HepG2 (cell line): ENCODE measurements at places on chromosomes 3 and 15. TPM values are rescaled to one million over a fixed set of nuclear protein-coding genes. Genes with fewer than 3 reads are reported as not detected.

The HYKK gene
- total RNA-seq = 5.4 and 6.5 TPM in 2 replicates

The TGM4 gene
- 0.15 and 0.18 TPM in 2 replicates for total RNA-seq

The GOLGA6L7 gene
- not detected in 2 replicates for total RNA-seq

The EFHB gene
- total RNA-seq = 0.15 TPM in 1 of 2 replicates, not detected in the other

The GNB5 gene
- total RNA-seq = 13.7 and 17.1 TPM in 2 replicates

The GUCA1C gene
- not detected in 2 replicates for total RNA-seq

The DAZL gene
- total RNA-seq = not detected in 2 replicates

The PLSCR4 gene
- total RNA-seq = 1.5 and 1.8 TPM in 2 replicates

The KCNMB2 gene
- not detected in 2 replicates for total RNA-seq

The KBTBD12 gene
- not detected in 2 replicates for total RNA-seq

The ARL6IP5 gene
- 19.6 and 29.6 TPM in 2 replicates for total RNA-seq

The LIPH gene
- total RNA-seq = 0.09 TPM in 1 of 2 replicates, not detected in the other

The NRROS gene
- not detected in 2 replicates for total RNA-seq

The PRSS50 gene
- total RNA-seq = not detected in 2 replicates

The RASL12 gene
- total RNA-seq = 0.39 and 0.55 TPM in 2 replicates

The DGKG gene
- total RNA-seq = 6.2 and 10.2 TPM in 2 replicates

- H3K36me3 ChIP-seq = no peaks in the 10 kb centered on the region
- H3K27me3 ChIP-seq = no peaks in the 10 kb centered on the region; the same call in 1 of the 2 replicates
- no peak for DNase-seq
- no peak overlapping the region for H3K4me3 ChIP-seq
- no peaks in the 10 kb centered on the region for H3K4me1 ChIP-seq
Observed at GRCh38 chr3:163196815-163197374, 1700.3 kb downstream of the OTOL1 start.

GRCh38 chr15:49015896-49016295 lies 30.4 kb downstream of the SECISBP2L start:
- no peak for DNase-seq
- no peak overlapping the region for H3K27ac ChIP-seq
- no peaks in the 10 kb centered on the region for H3K4me1 ChIP-seq

DNA sequence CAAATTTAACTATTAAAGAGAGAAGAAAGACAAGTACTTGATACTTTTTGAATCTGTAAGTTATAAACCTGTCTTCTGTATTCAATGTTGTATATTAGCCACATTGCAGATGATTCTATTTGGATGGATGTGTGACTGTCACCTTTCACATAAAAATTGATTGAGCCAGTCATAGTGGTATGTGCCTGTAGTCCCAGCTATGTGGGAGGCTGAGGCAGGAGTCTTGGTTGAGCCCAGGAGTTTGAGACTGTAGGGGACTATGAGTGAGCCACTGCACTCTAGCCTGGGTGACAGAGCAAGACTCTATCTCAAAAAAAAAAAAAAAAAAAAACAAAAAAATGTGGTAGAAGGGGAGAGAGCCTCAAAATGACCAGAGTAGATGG lies 12.3 kb downstream of the CACNA1D start:
- DNase-seq = no peak
- no peaks in the 10 kb centered on the region for H3K36me3 ChIP-seq
- peaks cover 11% of the 10 kb centered on the region; the same call in 1 of the 2 replicates for H3K4me1 ChIP-seq
- H3K27me3 ChIP-seq = no peaks in the 10 kb centered on the region; the same call in 1 of the 2 replicates
- no peak overlapping the region for H3K27ac ChIP-seq
- no peak overlapping the region for H3K4me3 ChIP-seq

GRCh38 chr3:52798376-52798977 lies 3.9 kb downstream of the ITIH3 start:
- no peak overlapping the region for H3K27ac ChIP-seq
- peaks cover 28% of the 10 kb centered on the region for H3K36me3 ChIP-seq
- DNase-seq = no peak
- H3K27me3 ChIP-seq = no peaks in the 10 kb centered on the region
- peaks cover 56% of the 10 kb centered on the region for H3K4me1 ChIP-seq

- H3K4me1 ChIP-seq = no peaks in the 10 kb centered on the region
- H3K27me3 ChIP-seq = no peaks in the 10 kb centered on the region; the same call in 2 of the 3 replicates
- H3K27ac ChIP-seq = no peak overlapping the region
- no peak for DNase-seq
Observed at GRCh38 chr3:9036404-9037131, 73.3 kb upstream of the RAD18 start.

DNA sequence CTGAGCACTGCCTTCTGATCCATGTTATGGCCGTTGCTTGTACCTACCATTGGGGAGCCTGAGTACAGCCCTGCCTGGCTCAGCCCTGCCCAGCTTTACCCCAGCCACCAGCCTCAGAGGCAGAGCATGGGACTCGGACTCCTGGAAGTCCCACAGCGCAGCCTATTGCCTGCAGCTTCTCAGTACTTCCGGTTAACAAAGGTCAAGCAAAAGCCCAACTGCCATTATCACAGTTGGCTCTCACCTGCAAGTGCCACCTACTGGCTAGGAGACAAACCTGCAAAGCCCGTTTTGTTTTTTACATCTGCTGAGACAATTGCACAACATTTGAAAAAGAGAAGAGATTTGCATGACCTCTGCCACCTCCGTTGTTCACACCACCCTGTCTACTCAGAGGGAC lies 1081.7 kb downstream of the NAALADL2 start:
- H3K36me3 ChIP-seq = no peaks in the 10 kb centered on the region
- H3K27ac ChIP-seq = no peak overlapping the region
- peak; percentile 3 for DNase-seq
- H3K4me1 ChIP-seq = no peaks in the 10 kb centered on the region
- H3K27me3 ChIP-seq = no peaks in the 10 kb centered on the region

- H3K27me3 ChIP-seq = no peaks in the 10 kb centered on the region
- no peaks in the 10 kb centered on the region for H3K36me3 ChIP-seq
- no peak for DNase-seq
- no peak overlapping the region for H3K4me3 ChIP-seq
Observed at GRCh38 chr3:72368331-72368975, 479.8 kb downstream of the SHQ1 start.

- no peak overlapping the region for H3K27ac ChIP-seq
- no peaks in the 10 kb centered on the region for H3K36me3 ChIP-seq
- no peak overlapping the region for H3K4me3 ChIP-seq
- DNase-seq = peak; percentile 29
- no peaks in the 10 kb centered on the region for H3K4me1 ChIP-seq
Observed at GRCh38 chr3:157201648-157202278, 41.8 kb upstream of the CCNL1 start.

DNA sequence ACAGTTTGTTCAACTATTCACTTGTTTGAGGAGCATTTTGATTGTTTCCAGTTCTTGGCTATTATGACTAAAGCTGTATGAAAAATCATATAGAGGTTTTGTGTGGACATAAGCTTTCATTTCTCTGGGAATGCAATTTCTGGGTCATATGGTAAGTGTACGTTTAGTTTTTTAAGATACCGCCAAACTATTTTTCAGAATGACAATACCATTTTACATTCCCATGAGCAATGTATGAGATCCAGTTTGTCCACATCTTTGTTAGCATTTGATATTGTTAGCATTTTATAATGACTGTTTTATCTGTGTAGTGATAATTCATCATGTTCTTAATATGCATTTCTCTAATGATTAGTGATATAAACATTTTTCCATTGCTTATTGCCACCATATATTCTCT lies 258.7 kb upstream of the CTNNB1 start:
- DNase-seq = no peak
- no peaks in the 10 kb centered on the region for H3K27me3 ChIP-seq
- no peak overlapping the region for H3K4me3 ChIP-seq
- peaks cover 24% of the 10 kb centered on the region for H3K4me1 ChIP-seq
- no peak overlapping the region for H3K27ac ChIP-seq
- H3K36me3 ChIP-seq = no peaks in the 10 kb centered on the region

DNA sequence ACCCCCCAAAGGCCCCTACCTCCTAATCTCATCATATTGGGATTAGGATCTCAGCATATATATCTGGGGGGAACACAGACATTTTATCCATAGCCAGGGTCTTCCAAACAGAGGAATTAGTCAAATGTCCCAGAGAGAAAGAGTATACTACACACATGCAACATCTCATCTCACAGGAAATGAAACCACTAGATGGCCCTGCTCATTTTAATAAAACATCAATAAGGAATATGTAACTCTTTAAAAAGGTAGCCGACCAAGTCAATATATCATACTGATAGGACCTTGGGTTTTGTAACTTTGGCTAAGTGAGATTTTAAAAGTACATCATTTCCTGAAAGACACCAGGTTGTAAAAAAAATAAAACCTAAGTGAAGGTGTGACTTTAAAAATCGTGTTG lies 45.6 kb upstream of the THSD4 start:
- H3K27me3 ChIP-seq = no peaks in the 10 kb centered on the region
- H3K4me1 ChIP-seq = no peaks in the 10 kb centered on the region
- no peak for DNase-seq
- H3K4me3 ChIP-seq = no peak overlapping the region
- no peaks in the 10 kb centered on the region for H3K36me3 ChIP-seq
- H3K27ac ChIP-seq = no peak overlapping the region

GRCh38 chr3:72442759-72443158 lies 405.5 kb downstream of the SHQ1 start:
- peaks cover 15% of the 10 kb centered on the region; the same call in 2 of the 3 replicates for H3K36me3 ChIP-seq
- no peak overlapping the region for H3K27ac ChIP-seq

DNA sequence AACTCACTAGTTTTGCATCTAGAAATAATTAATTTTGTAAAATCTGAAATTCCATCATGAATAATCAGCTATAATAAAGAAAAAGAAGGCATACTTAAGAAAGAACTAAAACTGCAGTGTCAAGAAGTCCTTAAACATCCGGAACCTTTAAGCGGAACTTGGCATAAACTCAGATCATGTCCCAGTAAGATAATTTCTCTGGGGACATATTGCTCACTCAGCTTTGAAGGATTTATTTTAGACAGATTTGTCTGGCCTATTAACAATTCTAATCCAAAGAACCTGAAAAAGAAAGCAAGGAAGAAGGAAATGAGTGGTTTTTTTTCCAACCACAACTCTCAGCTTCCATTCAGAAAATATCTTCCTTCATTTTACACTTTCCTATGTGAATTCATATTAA lies 850.3 kb downstream of the ROBO1 start:
- peak overlapping the region; percentile 37 for H3K27ac ChIP-seq
- H3K36me3 ChIP-seq = no peaks in the 10 kb centered on the region
- peaks cover 40% of the 10 kb centered on the region for H3K4me1 ChIP-seq
- H3K4me3 ChIP-seq = no peak overlapping the region
- no peak for DNase-seq

DNA sequence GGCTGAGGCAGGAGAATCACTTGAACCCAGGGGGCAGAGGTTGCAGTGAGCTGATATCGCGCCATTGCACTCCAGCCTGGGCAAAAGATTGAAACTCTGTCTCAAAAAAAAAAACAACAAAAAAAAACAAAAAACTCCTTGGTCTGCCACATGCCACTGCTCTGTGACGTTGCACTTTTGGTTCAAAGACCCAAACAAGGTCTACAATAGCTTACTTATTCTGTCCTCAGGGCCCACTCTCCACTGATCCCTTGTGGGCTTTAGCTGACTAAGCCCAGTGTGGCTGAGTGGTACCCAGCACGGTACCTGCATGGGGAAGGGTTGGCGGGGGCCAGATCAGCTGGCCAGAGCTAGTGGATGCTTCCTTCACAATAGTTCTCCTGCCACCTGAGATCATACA lies 1.8 kb downstream of the MON1A start:
- peaks cover 59% of the 10 kb centered on the region for H3K4me1 ChIP-seq
- no peaks in the 10 kb centered on the region for H3K36me3 ChIP-seq
- DNase-seq = peak; percentile 47
- H3K4me3 ChIP-seq = no peak overlapping the region
- peak overlapping the region; percentile 30 for H3K27ac ChIP-seq

DNA sequence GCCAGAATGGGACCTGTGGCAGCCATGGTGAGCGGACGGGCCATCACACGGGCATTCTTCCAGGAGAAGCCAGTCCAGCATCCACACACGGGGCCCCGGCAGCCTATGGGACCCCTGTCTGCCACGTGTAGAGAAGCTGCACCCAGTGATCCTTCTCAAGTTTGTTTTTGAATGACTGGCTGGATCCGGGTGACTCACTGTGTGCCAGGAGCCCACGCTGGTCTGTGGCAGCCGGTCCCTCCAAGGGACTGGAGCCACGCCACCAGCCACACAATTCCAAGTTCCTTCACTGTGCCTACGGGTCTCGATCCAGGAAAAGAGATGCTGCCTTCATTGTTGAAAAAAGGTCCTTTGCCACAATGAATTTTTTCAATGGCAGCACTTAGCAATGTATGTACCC lies 58.1 kb downstream of the ATP10A start:
- H3K4me1 ChIP-seq = no peaks in the 10 kb centered on the region
- no peak for DNase-seq
- H3K27ac ChIP-seq = no peak overlapping the region
- H3K4me3 ChIP-seq = no peak overlapping the region

DNA sequence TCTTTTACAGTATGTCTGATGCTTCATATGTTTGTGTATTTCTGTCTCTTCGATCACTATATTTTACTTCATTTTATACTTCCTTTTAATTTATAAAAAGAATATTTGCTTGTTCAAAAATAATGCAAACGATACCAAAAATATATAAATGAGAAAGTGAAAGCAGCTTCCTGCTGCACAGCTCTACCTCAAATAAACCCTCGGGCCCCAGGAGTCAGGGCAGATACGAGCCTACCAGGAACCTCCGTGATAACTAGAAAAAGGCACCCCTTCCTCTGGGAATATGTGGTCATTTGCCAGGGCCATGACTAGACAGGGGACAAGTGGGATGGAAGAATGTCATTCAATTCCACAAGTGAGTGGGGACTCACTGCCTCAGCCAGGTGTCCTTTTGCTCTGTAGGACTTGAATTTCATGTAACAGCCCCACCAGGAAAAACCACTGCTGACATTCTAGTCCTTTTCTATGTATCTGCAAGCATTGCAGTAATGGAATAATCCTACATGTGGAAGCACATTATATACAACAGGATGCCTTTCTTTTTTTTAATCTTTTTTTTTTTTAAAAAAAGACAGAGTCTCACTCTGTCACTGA lies 133.3 kb downstream of the SUCLG2 start:
- no peak for DNase-seq
- H3K36me3 ChIP-seq = peaks cover 29% of the 10 kb centered on the region; the same call in 2 of the 3 replicates
- no peaks in the 10 kb centered on the region for H3K4me1 ChIP-seq
- no peak overlapping the region for H3K27ac ChIP-seq
- no peaks in the 10 kb centered on the region for H3K27me3 ChIP-seq

DNA sequence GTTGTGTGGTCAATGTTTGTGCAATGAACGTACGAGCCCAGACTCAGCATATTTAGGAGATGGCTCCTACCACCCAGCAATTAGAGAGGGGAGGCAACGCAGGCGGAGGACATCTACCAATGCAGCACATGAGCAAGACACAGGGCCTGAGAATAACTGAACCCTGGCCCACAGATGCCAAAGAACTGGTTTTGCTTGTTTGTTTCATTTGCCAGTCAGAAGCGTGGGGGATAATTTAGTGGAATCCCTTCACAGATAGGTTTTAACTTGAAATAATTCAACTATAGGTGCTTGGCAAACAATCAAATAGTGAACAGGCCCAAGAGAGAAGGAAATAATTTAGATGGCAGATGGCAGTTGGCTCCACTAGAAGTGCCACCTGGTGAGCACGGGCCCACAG lies 54.8 kb downstream of the LIPC start:
- H3K4me3 ChIP-seq = no peak overlapping the region
- H3K27ac ChIP-seq = no peak overlapping the region
- H3K27me3 ChIP-seq = no peaks in the 10 kb centered on the region
- H3K4me1 ChIP-seq = peaks cover 6% of the 10 kb centered on the region; the same call in 1 of the 2 replicates
